Forelimb muscle (tissue), 1 donor: ENCODE measurements at places on chromosomes 13 and 19.

GRCh38 chr13:73411067-73411809 lies 352.4 kb downstream of the KLF5 start:
- no peak for DNase-seq

- no peak for DNase-seq
Observed at GRCh38 chr13:50094615-50095293, 79.5 kb downstream of the KCNRG start.

GRCh38 chr19:41702171-41702651 lies 6.2 kb upstream of the CEACAM5 start:
- DNase-seq: no peak

- no peak for DNase-seq
Observed at GRCh38 chr19:7149956-7150705, 80.6 kb downstream of the ZNF557 start.

DNA sequence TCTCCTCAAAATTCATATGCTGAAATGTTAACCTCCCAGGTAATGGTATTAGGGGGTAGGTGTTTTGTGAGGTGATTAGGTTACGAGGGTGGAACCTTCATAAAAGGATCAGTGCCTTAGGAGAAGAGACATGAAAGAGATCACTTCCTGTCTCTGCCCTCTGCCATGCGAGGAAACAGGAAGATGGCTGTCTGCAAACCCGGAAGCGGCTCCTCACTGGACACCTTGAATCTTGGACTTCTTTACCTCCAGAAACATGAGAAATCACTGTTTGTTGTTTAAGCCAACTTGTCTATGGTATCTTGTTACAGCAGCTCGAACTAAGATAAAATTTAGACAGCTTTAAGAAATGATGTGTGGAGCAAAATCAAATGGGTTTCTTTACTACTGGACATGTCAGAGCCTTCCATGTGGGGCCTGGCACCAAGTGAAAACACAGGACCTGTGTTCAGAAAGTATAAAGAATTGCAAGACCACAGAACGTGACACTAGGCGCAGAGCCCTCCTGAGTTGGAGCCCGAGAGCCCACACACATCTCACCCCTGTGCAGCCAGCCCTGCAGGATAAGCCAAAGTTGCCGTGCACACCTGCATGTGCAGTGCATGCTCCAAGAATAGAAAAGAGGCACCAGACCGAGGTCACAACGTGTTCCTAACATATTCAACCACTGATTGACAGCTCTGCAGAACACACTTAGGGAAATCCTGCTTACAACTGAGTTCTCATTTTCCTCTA lies 112.5 kb upstream of the UQCRFS1 start:
- DNase-seq: no peak

- DNase-seq: no peak
Observed at GRCh38 chr13:20125783-20126165, 35.1 kb downstream of the GJA3 start.
